DMS153 (cell line): ENCODE measurements at places on chromosomes 5 and 9.

- DNase-seq: peak; percentile 8
Measured at GRCh38 chr9:115439641-115440040, 321.7 kb upstream of the TNC start.

GRCh38 chr5:1506242-1507013 is 17.3 kb downstream of the LPCAT1 start:
- DNase-seq: no peak

DNA sequence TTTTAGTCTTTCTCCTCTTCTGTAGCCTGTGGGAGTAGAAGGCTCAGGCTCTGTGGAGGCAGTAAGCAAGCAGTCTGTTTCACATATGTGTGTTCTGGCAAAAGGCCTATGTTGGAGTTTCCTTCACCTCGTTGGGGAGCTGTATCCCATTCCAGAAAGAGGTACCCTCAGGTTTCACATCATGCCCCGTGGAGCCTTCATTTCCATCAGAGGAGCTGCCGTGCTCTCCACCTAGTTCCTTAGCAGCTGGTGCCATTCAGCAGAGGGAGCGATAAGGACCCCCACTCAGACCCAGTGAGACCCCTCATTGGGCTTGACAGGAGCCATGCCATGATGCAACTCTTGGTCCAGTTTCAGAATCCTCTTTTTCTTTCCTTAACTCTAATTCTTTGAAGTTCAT is 50.6 kb upstream of the ANGPTL2 start:
- no peak for DNase-seq

DNA sequence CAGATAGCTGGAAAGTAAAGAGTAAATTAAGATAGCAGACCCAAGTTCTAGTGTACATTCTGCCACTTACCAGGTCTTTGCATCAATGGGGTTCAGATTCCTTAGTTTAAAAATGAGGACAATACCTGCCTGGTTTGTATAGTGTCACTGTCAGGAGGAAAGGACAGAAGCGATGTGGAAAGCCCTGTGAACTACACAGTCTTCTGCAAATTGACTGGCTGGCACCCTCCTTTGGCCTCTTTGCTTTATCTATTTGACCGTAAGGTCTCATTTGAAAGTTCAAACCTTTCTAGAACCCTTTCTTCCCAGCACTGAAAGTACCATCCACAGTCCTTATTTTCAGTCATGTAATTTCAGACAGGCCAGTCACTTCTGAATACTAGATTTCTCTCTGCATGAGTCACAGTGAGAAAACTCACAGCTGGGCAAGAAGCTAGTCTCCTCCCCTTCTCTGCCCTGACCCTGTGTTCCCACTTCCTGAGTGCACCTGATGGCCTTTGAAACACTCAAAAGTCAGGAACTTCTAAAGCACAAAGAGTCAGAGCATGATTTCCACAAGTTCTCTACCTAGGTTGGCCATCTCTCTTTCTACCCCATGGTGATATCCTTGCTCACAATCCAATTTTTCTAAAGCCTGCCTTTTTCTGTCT is 91.3 kb upstream of the RASEF start:
- DNase-seq: no peak

GRCh38 chr5:57718155-57718554 is 235.5 kb upstream of the ACTBL2 start:
- no peak for DNase-seq

DNA sequence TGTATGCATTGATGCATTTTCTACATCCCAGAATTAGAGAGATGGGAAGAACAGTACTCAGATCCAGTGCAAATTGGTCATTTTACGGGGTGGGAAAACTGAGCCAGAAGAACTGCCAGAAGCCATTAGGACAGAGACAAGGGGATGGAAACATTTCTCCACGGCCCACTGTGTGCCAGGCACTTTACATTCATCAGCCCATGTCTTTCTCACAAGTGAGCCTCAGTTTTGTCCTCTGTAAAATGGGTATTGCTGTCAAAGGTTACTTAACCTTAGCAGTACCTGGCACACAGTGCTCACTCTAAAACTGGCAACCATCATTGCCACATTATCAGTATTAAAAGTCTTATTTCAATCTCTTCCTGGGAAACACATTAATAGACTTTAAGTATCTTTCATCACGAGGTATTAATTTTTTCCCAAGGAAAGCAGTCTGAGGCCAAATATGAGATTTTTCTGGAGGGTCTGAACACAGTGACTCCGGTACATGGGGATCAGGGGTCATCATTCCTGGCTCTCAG is 5.2 kb downstream of the DUSP1 start:
- no peak for DNase-seq

DNA sequence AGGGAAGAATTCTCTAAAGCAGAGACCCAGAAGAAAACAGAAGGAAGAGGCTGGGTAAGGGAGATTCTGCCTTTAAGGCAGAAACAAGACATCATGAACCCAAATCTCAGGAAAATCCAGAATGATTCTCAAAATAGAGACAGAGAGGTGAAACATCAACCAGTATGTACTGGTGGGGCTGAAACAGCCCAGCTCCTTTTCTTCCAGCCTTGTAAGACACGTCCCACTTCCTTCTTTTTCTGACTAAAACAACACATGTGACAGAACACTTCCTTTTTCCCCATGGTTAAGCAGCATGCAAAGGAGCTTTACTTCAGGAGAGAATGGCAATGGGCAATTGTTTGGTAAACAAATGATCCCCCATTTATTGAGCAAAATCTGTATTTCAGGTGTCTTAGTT is 230.8 kb upstream of the NR4A3 start:
- no peak for DNase-seq

DNA sequence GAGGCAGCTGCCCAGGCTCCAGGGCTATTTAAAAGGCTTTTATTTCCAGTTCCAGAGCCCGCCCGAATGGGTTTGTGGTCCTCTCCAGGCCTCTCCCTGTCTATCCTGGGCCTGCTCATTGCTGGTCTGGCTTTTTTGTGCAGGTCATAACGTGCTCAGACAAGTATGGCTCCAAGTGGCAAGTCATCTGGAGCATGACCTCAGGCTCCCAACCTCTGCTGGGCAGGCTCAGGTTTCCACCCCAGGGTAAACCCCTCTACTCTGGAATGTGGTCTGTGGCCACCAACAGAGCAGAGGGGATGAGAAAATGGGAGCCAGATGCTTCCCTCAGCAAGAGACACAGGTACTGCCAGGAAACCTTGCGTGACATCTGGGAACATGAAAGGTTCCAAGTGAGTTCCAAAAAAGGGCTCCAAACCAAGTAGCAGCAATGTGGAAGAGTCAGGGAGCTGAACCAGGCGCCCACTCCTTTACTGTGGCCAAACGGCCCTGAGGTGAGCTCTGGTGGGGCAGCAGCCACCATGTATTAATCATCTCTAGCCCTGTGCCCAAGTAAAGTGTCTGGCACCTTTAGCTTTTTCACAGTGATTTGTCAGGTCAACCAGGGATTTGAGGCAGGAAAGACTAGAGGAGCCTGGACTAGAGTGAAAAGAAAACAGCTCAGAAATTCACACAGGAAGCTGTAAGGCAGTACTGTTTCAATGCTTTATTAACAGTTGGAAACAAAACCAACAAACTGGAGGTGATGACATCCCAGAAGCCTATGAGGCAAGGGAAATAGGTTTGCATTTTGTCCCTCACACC is 25.7 kb downstream of the PCDHGC5 start:
- DNase-seq: peak; percentile 38

- DNase-seq: no peak
Measured at GRCh38 chr9:132182314-132183091, 20.6 kb downstream of the NTNG2 start.

- no peak for DNase-seq
Measured at GRCh38 chr9:5866272-5866671, 24.4 kb upstream of the MLANA start.

- DNase-seq: no peak
Measured at GRCh38 chr9:30522486-30522885, 1862.0 kb upstream of the ACO1 start.

- no peak for DNase-seq
Measured at GRCh38 chr9:121949364-121949763, 143.7 kb downstream of the TTLL11 start.

DNA sequence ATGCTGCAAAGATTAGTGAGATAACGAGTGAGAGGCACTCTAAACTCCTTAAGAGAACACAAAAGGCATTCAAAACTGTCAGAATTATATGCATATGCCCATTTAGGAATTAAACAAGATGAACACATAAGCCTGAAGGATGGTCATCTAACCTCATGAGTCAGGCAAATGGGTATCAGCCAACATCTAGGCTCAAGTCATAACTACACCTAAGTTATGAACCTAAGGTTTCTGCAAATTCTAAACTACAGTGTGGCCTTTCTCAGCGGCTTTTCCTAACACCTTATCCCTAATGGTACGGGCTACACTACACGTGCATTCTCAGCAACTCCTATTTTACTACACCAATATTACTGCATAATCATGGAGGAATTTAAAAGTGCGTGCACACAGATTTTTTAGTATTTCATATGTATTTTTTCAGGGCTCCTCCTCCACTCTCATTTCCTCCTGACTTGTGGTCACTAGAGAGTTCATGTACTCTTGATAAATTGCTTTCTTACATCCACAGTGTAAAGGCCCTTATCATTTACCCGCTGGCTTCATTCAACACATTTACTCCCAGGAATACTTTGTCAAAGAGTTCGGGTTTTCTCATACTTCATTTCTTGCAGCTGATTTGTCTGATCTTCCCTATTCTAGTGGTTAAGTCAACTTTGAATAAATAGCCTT is 316.5 kb downstream of the BNC2 start:
- no peak for DNase-seq

DNA sequence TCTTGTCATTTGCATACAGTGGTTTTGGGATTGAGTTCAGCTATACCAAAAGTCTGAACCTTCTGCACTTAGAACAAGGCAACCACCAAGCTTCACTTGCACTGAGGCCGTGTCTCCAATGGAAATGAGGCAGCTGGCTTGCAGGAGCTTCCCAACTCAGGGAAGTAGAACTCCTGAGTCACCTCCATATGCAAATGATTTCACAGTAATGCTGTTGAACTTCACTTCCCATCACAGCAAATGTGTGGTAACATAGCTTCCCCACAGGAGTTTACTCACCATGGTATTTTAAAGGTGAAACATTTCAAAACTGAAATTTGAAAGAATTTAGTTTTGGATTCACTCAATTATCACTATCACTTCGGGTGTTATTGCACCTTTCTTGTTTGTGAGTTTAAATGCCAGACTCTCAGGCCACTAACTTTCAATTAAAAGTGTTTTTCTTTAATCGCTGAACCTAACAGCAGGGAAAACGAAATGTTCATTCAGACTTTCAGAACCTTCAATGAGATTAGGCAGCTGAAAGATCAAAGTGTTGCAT is 9.0 kb downstream of the CD274 start:
- no peak for DNase-seq

GRCh38 chr9:84818791-84819190 is 149.3 kb downstream of the NTRK2 start:
- DNase-seq: no peak

- no peak for DNase-seq
Measured at GRCh38 chr5:64873441-64873840, 104.7 kb downstream of the CWC27 start.

- DNase-seq: no peak
Measured at GRCh38 chr9:16370647-16371046, 499.8 kb downstream of the BNC2 start.

- no peak for DNase-seq
Measured at GRCh38 chr9:126616521-126616976, 2.8 kb downstream of the LMX1B start.

GRCh38 chr9:83754383-83754977 is 46.7 kb upstream of the UBQLN1 start:
- no peak for DNase-seq

DNA sequence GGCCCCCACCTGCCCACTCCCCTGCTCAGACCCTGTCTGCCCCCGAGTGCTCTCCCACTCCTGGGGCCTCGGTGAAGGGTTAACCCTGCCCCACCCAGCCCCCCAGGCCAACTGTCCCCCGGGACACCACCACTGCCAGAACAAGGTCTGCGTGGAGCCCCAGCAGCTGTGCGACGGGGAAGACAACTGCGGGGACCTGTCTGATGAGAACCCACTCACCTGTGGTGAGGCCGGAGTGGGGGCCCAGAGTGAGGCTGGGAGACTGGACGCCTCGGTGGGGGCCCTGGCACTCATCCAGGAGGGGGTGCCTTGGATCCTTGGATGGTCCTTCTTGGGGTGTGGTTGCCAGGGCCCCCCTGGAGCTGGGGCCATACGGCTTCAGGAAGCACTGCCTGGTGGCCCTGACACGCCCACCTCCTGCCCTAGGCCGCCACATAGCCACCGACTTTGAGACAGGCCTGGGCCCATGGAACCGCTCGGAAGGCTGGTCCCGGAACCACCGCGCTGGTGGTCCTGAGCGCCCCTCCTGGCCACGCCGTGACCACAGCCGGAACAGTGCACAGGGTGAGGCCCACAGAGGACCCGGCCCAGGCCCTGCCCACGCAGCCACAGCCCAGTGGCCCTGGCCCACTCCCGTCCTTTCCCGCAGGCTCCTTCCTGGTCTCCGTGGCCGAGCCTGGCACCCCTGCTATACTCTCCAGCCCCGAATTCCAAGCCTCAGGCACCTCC is 2.1 kb downstream of the MAMDC4 start:
- DNase-seq: no peak

GRCh38 chr9:131517761-131518190 is 13.3 kb downstream of the UCK1 start:
- no peak for DNase-seq

- no peak for DNase-seq
Measured at GRCh38 chr5:74367241-74367733, 273.2 kb downstream of the ENC1 start.

- DNase-seq: no peak
Measured at GRCh38 chr5:142007237-142007544, 5.6 kb downstream of the GNPDA1 start.

DNA sequence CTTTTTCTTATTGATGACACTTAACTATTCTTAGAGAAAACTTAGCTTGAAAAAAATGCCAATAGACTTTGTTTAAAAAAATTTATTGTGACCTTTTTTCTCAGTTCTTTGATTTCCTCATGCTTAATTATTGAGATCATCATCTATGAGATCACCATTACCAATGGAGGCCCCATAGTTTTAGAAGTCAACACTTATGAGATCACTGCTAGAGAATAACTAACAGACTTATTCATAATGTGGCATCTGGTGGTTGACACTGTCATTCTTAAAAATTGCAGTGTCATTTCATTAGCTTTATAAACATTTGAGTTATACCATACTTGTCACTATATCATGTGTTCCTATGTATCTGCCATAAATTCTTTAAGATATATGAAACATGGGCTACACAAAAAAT is 14.9 kb upstream of the FEM1C start:
- no peak for DNase-seq

GRCh38 chr9:7375013-7375511 is 424.5 kb downstream of the DMAC1 start:
- peak; percentile 73 for DNase-seq

- no peak for DNase-seq
Measured at GRCh38 chr9:21141427-21141882, at the start of gene IFNW1. IFNW1 (minus strand) TSS chr9:21141832; CDS start chr9:21141570, 262 bp downstream.

GRCh38 chr9:1048811-1049210 is 1.3 kb upstream of the DMRT2 start:
- DNase-seq: no peak

DNA sequence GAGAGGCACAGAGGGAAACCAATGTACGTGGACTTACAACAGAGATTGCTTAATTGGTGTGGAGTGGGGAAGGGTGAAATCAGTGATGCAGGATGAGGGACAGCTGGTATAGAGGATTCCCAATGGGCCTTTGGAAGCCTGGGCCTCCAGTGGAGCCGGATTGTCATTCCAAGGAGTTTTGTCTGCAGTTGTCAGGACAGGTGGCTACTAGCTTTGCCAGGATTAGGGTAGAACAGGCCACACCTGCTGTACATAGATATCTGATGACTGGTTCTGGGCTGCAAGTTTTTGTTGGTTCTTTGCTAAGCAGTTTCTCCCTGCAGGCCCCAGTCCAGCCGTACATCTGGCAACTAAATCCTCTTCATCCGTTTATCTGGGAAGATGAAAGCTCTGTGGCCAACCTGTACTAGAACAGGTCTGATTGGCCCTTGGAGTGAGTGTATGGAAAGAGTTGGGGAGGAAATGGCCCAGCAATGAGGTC is 4.2 kb downstream of the SKP2 start:
- DNase-seq: no peak
